AG09319 (cell line): ENCODE measurements at places on chromosomes 2 and 18.

- no peak for DNase-seq
Observed at GRCh38 chr2:175892046-175892445, 110.0 kb downstream of the LNPK start.

DNA sequence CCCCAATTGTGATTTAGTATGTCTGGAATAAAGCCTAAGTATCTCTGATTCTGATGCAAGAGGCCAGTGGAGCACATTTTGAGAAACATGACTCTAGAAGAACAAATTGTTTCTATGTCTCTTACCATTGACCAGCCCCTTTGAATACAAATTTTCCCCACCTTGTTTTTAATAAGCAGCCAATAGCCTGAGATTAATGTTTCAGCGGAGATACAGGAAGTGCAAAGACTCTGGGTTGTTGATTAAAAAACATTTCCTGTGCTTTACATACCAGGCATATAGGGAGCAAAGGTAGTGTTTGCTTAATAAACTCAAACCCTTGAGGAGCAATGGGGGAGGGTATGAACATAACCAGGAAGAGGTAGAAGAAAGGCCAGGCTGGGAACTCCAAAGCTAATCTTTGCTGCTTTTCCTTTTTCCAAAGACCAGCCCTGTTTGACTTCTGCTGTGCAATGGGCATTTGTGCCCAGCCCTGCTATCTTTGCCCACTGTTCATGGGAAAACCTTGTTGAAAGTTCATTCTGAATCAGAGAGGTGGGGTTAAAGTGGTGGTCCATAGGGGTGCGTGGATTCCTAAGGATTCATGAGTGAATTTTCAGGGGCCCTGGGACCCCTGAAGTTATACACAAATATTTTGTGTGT, 29.3 kb downstream of the UPP2 start:
- no peak for DNase-seq

DNA sequence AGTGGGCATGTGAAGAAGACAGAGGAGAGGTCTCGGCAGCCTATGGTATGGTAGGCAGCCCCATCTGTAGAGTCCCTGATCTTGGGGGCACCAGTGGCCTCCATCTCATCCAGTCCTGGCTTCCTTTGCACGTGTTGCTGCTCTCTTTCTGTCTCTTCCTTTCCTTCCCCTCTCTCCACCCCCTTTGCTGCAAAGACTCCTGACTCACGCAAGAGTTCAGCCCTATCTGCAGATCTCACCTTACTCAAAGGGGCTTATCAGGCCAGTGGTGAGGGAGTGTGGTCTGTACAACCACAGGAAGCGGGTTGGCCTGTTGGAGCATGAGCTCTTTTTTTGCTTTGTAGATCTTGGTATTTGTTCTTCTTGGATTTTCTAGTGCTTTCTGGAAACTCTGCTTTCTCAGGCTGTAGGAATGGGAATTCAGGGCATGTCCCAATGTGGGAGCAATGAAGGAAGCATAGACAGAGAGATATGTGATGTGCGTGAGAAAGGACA, 14.6 kb upstream of the NT5DC4 start:
- DNase-seq = no peak

- no peak for DNase-seq
Observed at GRCh38 chr2:23782126-23782525, 144.8 kb downstream of the ATAD2B start.

- no peak for DNase-seq
Observed at GRCh38 chr18:6022074-6022444, 126.7 kb upstream of the TMEM200C start.

DNA sequence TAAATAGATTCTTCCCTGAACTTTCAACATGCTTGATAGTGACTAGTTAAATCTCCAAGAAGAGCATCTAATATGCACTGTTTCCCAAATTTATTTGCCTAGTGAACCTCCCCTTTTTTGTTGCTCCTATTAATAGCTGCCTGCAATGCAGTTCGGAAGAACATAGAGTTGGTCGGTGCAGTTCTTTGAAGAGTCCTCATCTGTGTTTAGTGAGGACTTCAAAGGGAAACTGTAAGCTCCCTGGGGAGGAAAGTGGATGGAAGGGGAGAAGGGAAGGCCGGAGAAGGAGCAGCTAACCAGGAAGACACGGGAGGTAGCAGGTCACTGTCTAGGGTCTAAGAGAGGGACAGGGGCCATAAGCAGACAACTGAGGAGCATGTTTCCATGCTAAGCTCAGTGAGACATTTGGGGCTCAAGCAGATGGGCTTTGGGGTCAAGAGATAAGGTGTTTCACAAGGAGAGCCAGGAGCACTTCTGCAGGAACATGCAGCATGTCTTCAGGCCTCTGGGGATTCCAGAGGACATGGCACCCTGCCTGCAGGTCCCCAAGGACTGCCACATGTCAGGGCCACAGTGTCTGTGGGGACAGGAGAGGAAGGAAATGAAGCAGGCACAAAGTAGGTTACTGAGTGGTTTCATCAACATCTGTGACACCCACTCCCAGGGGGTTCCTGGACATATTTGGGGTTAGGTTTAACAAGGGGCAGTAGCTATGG, 48.7 kb upstream of the ANXA4 start:
- no peak for DNase-seq

- no peak for DNase-seq
Observed at GRCh38 chr2:128003463-128003862, 24.4 kb downstream of the SAP130 start.

- no peak for DNase-seq
Observed at GRCh38 chr2:136407117-136407951, 289.4 kb upstream of the CXCR4 start.

DNA sequence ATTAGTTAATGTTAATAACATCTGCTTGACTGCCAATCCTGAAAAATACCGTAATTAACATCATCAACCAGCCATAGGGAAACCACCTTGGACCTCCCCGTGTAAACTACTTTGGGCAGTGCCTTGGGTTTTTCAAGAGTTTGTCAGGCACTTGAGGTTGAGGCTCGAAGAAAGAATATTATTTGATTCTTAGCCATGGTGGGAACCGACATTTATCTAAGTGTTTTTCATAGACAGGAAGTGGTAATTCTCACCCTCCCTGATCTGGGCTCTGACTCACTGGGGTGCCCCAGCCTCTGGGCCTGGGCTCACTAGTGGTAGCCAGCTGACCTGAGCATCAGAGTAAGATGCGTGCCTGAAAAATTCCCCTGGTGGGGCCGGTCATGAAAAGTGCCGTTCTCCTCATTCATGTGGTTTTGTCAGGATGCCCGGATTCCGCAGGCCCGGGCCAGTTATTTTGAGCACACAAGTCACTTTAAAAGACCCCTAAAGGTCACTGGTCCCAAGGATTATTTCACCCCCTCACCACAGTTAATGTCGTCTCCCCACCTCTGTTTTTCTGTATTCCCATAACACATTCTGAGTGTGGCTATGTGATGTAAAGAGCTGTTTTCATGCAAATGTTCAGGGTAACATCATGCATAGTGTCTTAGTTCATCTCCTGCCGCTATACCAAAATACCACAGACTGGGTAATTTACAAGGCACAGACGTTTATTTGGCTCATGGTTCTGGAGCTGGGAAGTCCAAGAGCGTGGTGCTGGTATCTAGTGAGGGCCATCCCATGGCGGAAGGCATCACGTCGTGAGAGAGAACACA, 21.6 kb upstream of the SPATA3 start:
- DNase-seq = no peak

DNA sequence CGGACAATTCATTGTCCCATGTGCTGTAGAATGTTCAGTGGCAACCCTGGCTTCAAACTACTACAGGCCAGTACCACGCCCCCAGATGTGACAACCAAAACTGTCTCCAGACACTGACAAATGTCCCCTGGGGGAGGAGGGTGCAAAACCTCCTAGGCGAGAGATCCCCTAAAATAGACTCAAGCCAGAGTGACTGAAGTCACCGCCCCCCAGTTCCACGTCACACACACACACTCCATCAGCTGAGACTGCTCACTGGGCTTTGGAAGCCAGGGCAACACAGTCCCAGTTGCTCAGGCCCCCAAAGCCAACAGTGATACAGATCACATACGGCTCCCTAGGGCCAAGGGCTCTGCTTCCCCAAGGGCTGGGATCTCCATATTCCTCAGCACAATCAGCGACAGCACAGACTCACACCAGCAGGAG, 19.1 kb downstream of the HDAC4 start:
- DNase-seq = no peak

- DNase-seq = no peak
Observed at GRCh38 chr2:134245340-134245984, 8.4 kb upstream of the MGAT5 start.

DNA sequence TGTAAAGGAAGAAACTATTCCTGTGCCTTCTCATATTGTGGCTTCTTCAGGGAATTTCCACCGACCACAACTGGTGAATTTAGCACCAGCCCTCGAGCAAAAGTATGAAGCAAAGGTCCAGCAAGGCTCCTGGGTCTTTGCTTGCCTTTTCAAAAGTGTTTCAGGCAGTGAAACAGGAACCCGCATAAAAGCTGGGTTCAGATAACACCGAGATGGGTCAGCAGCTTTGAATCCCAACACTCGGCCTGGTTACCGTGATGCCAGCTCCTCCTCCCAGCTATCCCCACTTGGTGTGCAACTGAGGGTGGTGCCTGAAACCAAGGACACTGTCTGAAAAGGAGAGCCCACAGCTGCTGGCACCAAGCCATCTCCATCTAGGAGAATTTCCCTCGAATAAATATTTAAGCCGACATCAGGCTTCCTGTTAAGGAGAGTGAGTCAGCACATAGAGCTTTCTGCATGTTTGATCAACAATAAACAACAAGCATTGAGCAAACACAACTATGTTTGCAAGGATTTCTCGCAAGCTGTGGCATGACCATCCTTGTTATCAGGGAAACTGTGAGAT, 69.5 kb downstream of the ANTXR1 start:
- DNase-seq = peak; percentile 92

DNA sequence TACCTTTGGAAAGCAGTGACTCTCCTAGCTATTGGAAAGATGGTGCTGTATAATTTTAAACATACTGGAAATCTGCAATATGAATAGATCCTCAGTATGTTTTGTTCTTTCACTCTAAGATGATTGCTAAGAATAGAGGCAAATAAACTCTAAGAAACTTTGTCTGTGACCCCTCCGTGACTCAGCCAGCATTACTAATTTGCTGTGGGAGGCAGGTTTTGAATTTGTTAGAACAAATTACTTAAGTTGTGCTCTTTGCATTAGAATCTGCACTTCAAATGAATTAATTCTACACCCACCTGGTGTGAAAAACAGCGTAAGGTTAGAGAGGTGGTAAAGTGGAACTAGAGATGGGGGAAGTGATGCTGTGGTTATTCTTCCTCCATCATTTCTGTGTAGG, 142.2 kb downstream of the RAPGEF4 start:
- DNase-seq = no peak

GRCh38 chr2:120379916-120380893, 34.3 kb downstream of the INHBB start:
- no peak for DNase-seq

GRCh38 chr2:217215877-217216276, 356.0 kb upstream of the TNP1 start:
- DNase-seq = no peak

DNA sequence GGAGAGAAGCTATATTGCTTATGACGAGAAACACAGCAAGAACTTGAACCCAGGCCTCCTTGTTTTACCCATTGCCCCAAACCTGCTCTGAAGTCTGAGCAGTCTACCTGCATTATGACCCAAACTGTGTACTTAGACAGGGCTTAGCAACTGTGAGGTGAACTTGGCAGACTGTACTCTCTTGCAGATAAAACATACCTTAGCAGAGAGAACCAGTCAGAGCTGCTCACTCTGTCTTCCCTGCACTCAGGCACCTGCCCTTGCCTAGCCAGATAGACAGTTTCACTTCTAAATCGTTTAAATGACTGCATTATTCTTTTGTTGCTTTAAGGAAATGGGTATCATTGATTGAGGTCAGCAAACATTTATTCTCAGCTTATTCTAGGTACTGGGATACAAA, 20.3 kb downstream of the ITPRID2 start:
- DNase-seq = no peak

GRCh38 chr2:98901291-98901690, 34.7 kb downstream of the CRACDL start:
- no peak for DNase-seq

DNA sequence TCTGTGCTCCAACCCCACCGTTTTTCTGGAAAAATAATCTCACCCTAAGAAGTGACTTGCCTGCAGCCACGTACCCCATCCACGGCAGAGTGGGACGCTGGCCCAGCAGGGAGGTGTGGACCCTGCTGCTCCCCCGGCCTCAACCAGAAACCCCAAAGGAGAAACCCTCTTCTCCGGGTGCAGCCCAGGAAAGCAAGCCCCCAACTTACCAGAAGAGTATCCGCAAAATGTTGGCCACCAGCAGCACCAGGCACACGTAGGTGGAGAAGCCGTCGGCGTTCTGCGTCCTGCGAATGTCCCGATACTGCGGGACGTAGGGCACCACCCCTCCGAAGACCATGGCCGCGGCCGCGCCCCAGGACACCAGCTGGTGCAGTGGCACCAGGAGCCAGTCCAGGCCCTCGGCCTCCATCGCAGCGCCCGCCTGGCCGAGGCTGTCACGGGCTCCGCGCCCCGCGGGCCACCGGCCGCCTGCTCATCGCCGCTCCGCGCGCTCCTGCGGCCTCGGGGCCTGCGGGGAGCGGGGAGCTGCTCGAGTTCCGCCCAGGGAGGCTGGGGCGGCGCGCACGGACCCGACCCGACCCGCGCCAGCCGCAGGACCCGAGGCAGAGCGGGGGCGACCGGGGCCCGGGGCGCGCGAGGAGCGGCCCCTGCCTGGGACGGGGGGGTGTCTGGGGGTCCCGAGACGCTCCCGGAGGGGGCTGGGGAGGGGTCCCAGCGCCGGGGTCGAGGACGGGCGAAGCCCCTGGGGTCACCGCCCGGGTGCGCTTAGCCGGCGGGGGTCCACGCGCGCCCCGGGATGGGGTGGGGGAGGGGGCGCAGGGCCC, 725 bp downstream of the SLC66A2 start:
- no peak for DNase-seq

DNA sequence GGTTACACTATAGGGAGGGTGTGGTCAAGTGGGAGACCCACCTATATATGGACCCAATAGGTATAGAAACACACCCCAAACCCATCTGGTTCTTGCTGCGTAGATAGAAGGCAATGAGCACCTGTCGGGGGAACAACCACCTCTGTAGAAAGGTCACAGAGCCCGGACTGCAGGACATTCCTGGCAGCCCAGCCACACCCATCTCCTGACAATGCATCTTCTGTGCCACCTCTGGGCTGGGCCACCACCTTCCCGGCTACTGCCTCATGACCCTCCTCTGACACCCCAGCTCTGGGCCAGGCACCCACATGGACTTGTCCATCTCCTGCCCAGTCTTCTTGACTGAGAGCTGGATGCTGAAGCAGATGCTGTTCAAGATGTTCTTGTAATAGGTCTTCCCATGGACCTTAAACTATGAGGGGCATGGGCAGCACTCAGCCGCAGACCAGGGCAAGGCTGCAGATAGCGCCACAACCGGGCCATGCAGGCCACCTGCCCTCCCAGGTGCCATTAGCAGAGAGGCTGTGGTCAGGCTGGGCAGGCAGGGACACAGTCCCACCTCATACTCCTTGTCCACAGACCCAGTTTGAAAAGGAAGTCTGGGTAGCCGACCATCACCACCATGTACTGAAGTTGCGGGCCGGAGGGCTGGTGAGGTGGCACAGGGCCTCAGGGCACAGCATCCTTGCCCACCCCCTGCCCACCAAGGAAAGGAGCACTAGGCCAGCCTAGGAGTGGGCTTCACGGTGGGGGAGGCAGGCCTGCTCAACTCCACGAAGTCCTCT, 9.3 kb downstream of the ALPG start:
- DNase-seq = no peak
